ENCODE measurements at places on chromosomes 4 and X.

DNA sequence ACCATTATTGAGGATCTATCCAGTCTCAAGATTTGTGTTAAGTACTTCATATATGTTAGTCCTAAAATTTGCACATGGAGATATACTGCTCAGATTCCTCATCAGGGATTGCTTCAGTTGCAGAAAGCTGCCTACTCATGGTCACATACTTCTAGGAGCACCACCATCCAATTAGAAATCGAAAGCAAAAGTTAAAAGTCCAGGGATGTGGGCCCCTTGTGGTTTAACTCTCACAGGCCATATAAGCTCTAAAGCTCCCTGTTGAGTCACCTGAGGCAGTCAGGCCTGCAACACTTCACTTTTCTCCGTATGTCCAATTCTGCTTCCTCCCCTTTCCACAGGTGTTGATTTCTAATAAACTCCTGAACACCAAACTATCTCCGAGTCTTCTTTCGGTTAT, 84.2 kb downstream of the CNOT6L start:
- DNase-seq, result no peak

- no peak for DNase-seq
Measured at GRCh38 chr4:101670370-101670769, 120.2 kb upstream of the BANK1 start.

DNA sequence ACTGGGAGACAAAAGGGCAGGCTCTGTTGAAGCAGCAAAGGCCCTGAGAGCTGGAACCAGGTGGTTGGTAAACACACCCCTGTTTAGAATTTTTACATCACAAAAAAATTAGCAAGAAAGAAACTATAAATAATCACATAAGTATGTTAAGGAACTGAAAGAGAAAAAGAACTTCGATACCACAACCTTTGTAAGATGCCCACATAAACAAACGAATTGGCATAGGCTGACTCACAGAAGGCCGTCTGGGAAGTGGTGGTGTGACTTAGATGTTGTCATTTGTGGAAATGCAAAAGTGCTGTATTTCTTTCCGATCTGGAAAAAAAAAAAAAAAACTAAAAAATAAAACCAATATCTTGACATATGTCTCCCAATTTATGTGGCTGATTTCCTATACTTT, 235.1 kb downstream of the USP46 start:
- no peak for DNase-seq

GRCh38 chrX:45824471-45824870, 623.8 kb upstream of the DIPK2B start:
- no peak for DNase-seq

DNA sequence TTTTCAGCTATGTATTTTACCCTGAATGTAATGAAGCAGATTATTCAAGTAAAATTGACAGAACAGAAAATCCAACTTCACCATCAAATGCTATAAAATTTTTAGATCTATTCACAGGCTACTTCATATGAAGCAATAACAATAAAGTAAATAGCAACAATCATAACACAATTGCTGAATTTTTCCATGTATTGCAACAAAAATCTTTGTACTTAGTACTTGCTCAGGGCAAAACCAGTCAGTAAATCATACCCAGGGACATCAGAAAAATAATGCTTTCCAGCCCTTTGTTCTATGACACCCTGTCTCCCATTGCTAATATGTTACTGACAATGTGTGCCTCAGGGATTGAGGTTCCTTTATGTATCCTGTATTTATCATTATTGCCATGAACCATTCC, 15.5 kb downstream of the TNIP3 start:
- DNase-seq, result no peak

DNA sequence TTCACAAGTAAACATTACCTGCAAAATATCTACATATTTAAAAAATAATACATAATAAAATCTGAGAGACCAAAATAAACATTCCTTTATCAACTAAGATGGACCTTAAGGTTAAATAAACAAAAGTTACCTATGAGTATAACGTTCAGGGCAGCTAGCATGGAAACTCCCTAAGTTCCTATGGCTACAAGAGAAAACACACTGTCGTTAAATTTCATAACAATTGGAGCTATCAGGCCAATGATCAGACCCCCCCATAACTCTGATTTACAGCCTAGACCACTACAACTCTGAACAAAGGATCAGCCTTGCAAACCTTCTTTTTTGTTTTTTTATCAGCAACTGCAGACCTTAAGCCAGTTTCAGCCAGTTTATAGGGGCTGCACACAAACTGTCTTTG, 1418.4 kb downstream of the PCDH18 start:
- DNase-seq, result no peak
